Sciatic nerve (tissue), 2 donors: ENCODE measurements at places on chromosomes 6 and 20. TPM values are rescaled to one million over a fixed set of nuclear protein-coding genes. Genes with fewer than 3 reads are reported as not detected.

Gene PRR18
- total RNA-seq = not detected

Gene NT5E
- total RNA-seq = 52.7 TPM

Gene ETV7
- 6.7 TPM for total RNA-seq

Gene UST
- 33.1 TPM for total RNA-seq

Gene MYLK4
- 0.98 TPM for total RNA-seq

Gene NCOA5
- 27.4 TPM for total RNA-seq

Gene TXNDC5
- 62.7 TPM for total RNA-seq

Gene F13A1
- 231 TPM for total RNA-seq

Gene COL21A1
- 31.4 TPM for total RNA-seq

Gene DNAH8
- 0.13 TPM for total RNA-seq
